Nephron progenitor cell (in vitro differentiated cells): ENCODE measurements at places on chromosomes 7 and 10.

GRCh38 chr10:49620286-49620810, 6.5 kb downstream of the CHAT start:
- DNase-seq = no peak

DNA sequence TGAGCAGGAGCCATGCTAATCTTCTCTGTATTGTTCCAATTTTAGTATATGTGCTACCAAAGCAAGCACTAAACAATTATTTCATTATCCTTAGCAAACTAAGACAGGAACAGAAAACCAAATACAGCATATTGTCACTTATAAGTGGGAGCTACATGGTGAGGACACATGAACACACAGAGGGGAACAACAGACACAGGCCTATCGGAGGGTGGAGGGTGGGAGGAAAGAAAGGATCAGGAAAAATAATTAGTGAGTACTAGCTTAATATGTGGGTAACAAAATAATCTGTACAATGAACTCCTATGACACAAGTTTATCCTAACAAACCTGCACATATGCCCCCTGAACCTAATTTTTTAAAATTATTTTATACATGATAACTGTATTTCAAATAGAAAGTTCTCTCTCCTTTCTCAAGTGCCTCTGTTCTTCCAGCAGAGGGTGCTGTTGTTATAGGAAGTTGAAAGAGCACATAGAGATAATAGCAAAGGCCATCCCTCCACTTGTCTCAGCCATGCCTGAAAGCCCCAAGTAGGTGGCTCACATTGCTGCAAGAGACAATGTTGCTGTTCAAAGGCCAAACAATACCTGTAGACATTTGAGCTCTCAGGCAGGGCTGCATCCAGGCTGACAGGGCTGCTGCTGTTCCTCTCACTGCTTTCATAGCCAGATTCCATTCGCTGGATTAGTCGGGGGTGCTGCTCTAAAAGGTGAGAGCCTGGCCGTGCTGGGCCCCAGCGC, 33.4 kb upstream of the PPP3CB start:
- peak; percentile 39 for DNase-seq

DNA sequence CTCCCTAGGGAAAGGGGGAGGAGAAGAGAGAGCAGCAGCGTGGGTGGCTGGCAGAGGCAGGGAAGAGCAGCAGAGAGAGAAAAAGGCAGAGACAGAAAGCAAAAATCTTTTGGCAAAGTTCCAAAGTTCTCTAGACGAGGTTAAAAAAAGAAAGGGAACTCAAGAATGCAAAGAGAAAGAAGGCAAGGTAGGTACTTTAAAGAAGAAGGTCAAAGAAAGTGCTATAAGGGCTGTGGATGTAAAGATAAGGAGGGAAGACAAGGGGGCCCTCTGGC, 20.2 kb upstream of the OPTN start:
- no peak for DNase-seq

- peak; percentile 59 for DNase-seq
Observed at GRCh38 chr7:67470256-67470751, 473.7 kb downstream of the TYW1 start.

GRCh38 chr7:82697897-82698296, 254.3 kb upstream of the CACNA2D1 start:
- DNase-seq = no peak

- peak; percentile 28 for DNase-seq
Observed at GRCh38 chr10:102669206-102670064, 25.2 kb downstream of the TRIM8 start.

DNA sequence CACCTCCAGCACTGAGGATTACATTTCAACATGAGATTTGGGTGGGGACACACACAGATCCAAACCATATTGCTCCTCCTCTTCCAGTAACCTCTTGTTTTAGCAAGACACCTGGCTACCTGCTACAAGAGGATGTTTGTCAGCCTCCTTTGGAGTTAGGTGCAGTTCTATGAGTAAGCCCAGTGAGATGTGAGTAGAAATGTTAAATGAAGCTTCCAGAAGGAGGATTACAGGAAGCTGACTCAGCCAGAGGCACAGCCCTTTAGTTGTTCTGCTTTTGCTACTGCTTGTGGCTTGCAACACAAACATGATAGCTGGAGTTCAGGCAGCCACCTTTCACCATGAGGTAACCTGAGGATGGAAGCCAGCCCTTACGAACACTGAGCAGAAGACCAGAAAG, 382.7 kb upstream of the RNF32 start:
- DNase-seq = no peak

DNA sequence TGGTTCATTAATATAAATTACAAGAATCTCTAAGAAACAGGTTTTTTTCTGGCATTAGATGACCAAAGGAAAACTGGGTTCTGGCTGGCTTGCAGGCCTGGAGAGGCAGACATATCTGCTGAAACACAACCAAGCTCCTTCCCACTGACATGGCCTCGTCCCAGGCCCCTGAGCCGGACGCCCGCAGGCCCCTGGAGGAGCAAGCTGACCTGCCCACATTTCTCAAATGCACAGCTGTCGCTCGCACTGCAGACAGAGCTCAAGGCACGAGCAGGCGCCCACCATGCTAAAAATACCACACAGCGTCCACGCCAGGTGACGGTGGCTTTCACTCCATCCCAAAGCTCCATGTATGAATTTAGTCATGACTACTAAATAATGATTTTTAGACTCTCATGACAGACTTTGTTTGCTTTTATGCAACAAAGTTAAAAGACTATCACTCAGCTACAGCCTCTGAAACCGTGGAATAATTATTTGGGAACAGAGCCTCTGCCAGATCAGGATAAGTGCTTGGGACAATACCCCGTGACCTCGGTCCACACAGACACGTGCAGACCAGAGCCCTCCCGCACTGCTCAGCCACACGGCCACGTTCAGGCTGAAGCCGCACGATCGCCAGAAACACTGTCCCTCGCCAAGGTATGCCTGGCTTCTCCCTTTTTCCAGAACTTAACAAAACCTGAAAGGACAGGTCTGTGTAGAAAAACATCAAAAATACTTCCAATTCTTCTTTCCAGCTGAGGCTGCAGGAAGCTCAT, 71.1 kb downstream of the DIP2C start:
- no peak for DNase-seq

- DNase-seq = no peak
Observed at GRCh38 chr10:84077768-84078167, 61.5 kb upstream of the GHITM start.

DNA sequence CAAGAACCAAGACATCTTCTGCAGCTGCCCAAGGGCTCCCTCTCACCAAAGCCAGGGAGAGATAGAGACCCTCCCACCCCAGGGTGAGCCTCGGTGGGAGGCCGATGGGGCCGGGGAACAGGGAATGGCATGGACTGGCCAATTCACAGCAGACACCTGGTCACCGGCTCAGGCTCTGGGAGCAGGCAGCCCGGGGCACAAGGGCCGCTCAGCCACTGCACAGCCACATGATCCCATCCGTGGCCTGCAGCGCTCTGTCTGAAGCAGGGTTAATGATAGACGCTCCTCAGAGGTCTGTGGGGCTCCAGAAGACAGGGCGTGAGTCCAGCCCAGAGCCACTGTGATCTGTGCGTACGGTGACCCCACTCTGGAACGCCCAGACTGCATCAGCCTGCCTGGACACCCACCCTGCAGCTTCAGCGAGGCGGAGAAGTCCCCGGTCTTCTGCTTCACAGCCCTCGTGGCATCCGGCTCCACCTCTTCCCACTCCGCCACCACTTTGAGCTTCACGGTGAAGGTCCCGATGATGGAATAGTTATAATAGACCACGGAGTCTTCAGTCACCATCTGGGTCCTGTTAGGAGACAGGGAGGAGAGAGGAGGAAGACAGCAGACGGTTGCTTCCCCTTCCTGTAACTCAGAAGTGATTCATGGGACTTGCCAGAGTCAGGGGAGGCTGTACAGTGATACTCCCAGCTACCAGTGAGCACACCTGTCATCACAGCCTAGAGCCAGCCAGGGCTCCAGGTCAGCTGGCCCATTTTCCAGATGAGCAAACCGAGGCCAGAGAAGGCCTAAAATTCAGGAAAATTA, 14.0 kb downstream of the TMEM130 start:
- no peak for DNase-seq

DNA sequence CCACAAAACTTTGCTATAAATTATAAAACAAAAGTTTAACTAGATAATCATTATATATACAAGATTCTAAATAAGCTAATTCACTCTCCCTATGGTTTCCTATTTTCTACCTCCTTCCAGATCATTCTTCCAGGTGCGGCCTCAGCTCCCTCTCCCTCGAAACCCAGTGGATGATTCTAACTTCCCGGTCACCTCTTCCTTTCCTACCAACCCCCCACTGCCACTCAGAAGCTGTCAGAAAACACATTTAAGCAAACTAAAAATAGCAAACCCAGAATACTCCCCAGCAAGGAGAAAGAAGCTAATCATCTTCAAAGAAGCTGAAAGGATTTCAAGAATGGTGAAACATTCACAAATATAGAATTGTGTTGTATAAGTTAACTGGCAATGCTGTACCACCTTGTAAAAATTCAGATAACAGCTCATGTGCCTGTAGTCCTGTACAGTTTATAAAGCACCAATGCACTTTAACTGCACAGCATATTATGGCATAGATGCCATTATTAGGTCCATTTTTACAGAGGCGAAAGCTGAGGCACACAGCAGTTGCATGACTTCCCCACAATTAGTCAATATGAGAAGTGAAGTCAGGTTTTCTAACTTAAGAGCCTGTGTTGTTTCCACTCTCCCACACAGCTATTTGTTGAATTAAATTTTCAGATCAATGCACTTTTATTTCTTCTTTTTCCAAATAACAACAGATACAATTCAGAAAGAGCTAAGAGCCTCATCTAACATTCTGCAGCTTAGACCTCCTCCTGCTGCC, 13.7 kb upstream of the DNTT start:
- no peak for DNase-seq

GRCh38 chr7:67913604-67914003, 917.0 kb downstream of the TYW1 start:
- DNase-seq = no peak

DNA sequence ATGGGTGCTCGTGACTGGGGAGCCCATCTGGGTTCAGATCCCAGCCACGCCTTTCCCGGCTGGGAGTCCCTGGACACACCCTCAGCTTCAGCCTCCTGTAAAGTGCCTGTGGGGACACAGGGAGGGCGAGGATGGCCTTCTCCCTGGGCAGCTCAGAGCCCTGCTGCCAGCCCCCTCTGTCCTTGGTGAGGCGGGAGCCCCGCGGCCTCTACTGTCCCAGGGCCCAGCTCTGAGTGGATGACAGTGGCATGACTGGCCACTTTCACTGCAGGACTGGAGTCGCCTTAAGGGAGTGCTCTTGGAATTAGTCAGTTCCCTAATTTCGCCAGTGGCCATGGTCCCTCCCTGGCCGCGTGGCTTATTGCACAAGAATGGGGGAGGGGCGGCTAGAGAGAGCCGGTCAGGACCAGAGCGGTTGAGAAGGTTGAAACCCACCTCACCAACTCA, 4.6 kb downstream of the BRI3 start:
- no peak for DNase-seq

DNA sequence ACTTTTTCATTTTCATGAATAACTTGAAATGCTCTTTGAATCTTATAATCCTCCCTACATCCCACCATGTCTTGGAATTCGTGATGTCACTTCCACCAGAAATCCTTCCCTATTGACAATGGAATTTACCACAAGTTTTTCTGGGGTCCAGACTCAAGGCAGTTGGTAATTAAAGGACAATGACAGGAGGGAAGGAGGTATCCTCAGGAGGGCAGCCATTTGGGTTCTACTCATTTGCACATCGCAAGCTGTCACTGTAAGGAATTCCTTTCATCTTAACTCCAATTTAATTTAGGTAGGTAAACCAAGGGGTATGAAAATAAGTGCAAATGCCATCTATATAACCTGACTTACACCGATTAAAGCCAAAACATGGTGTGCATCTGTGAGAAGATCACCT, 21.9 kb downstream of the LRRC17 start:
- DNase-seq = no peak

GRCh38 chr10:17512341-17513001, 58.1 kb upstream of the ST8SIA6 start:
- no peak for DNase-seq

DNA sequence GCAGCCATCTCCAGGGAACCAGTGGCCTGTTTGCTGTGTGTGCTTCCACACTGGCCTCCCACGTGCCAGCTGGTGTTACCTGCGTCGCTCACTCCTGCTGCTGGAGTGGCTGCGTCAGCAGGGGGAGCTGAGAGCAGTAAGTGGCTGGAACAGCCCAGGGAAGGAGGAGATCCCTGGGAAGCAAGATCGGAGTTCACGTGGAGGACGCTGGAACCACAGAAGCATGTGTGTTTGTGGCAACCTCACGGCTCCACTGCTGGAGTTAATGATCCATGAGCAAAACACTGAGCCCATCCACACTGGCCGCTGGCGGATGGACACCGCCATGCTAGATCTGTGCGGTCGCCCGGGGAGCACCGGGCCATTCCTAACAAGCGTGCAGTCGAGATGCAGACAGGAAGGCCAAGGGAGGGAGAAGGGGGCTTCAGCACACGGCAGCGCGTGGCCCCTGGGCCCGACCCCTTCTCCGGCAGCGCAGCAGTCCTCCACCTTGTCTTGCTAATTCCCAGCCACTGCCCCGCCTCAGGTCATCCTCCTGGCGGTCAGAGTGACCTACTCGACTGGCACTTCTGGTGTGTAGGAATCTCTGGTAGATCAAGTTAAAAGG, 68.5 kb upstream of the EEPD1 start:
- DNase-seq = peak; percentile 54

DNA sequence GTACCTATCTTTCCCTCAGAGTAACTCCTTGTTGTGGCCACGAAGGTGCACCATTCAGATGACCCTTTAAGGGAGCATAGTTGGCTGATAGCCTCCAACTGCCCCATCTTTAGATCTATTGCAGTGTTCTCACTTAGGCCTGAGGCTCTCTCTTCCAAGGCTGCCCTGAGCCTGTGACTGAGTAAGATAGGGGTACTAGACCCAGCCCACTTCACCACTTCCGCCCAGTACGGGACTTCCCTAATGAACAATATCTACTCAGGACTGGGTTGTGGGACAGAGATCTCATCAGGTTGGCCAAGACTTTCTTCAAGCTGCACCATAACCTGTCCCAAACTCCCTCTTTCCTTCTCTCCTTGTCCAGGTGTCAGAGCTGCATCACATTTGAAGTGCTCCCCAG, 5.7 kb upstream of the GNAI1 start:
- DNase-seq = no peak

GRCh38 chr7:122299624-122300210, 4.8 kb downstream of the FEZF1 start:
- no peak for DNase-seq

DNA sequence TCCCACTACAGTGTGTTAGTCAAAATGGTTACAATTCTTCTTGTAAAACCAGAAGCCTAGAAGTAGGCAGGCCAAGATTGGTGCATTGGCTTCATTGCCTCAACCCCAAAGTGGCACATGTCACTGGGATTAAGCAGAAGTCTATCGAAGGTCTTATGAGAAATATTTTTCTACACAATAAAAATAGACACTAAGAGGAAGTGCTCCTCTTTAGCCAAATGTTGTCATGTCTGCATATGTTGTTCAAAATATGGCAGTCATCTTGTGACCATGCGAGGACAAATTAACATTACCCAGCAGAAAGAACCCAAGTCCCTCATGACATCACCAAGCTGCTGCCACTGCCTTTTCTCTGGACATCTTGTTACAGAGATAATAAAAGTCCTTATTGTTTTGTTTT, 6.3 kb upstream of the NSMCE4A start:
- no peak for DNase-seq
